Stimulated activated CD4-positive, alpha-beta T cell treated with anti-CD3 and anti-CD28 coated beads, Interleukin-4, amount 100 ng/mL, for 48 hours (primary cell): ENCODE measurements at places on chromosomes 16 and 17.

DNA sequence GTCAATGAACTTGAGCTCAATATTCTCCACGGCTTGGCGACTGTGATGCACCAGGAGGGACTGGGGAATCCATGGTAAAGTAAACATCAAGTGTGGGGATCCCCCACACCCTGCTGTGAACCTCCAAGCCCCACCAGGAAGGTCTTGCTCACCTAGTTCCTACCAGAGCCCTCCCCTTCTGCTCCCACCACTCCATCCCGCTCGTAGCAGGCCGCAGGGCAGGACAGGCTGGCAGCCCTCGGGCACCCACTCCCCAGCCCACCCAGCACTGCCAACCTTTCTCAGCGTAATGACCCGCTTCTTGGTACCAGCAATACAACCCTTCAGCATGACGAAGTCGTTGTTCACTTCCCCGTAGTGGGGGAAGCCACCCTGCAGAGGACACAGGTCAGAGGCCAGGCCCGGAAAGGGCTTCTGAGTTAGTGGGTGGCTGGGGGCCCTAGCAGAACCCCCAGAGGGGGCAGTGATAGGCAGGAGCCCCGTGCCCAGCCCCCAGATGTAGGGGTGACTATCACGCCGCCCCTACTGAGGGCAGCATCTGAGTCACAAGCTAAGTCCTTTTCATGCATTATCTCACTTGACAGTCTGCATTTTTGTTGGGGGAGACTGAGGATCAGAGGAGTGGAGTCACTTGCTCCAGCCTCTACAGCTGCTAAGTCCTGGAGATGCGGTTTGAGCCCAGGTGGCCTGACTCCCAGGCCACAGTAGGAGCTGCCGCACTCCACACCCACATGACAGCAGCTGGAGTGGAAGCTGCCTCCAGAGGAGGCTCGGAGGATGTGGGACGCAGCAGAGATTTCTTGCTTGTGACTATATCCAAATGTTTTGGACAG, 2.8 kb upstream of the MSRB1 start:
- DNase-seq, result no peak

GRCh38 chr16:3561626-3562025, 15.6 kb downstream of the NLRC3 start:
- DNase-seq, result no peak

- no peak for DNase-seq
These were observed 10.6 kb downstream of the SPACA3 start for GRCh38 chr17:33002246-33002645.

DNA sequence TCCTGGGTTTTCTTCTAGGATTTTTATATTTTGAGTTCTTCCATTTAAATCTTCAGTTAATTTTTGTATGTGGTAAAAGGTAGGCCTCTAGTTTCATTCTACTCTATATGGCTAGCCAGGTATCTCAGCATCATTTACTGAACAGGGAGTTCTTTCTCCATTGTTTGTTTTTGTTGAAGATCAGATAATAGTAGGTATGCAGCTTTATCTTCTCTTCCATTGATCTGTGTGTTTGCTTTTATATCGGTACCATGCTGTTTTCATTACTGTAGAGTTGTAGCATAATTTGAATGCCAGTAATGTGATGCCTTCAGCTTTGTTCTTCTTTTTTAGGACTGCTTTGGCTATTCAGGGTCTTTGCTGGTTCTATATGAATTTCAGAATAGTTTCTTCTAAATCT, 77.3 kb downstream of the USP22 start:
- DNase-seq, result no peak

DNA sequence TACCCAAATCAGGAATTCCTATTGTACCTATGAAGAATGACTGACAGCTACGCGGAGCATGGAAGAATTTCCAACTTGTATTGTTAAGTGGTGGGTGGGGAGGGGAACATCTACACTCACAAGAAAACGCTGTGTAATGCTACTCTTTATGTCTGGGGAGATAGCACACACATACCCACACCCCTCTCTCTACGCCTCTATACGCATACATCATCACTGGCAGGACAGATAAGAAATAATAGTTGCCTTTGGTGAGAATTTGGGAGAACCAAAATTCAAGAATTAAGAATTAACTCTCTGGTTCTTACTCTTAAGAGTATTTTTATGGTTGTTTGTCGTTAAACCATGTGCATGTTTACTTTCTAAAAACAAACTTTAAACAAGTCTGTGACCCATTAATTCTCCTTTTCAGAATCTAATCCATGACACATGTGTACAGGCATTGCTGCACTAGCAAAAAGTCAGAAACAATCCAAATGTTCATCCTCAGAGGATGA, 33.9 kb downstream of the CREBBP start:
- no peak for DNase-seq

GRCh38 chr17:59001158-59001814, 105.4 kb downstream of the TRIM37 start:
- peak; percentile 51 for DNase-seq

- DNase-seq, result peak; percentile 39
These were observed 44.3 kb downstream of the SOCS3 start for GRCh38 chr17:78315355-78316114.
